Stimulated activated CD8-positive, alpha-beta memory T cell treated with anti-CD3 and anti-CD28 coated beads, Interleukin-15, amount 100 ng/mL, for 1 hour (primary cell): ENCODE measurements at places on chromosomes 16 and 17.

DNA sequence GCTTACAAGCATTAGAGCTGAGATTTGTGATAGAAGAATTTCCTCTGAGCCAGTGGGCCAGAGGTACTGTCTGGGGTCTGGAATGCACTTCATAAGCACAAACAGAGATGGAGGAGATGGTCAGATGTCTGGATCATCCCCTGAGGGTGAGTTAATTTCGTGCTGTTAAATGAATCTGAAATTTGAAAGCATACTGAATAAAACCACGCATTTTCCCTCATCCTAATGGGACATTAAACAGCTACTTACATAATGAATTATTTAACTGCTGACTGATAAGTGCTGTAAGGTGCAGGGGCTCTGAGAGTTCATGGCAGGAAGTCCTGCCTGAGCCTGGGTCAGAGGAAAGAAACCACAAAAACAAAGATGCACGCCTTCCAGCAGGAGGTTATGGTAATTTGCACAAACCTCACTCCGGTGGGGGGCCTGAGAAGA lies 136.3 kb upstream of the XYLT1 start:
- no peak for DNase-seq

GRCh38 chr16:80082906-80083305 lies 457.9 kb upstream of the DYNLRB2 start:
- DNase-seq, result no peak

DNA sequence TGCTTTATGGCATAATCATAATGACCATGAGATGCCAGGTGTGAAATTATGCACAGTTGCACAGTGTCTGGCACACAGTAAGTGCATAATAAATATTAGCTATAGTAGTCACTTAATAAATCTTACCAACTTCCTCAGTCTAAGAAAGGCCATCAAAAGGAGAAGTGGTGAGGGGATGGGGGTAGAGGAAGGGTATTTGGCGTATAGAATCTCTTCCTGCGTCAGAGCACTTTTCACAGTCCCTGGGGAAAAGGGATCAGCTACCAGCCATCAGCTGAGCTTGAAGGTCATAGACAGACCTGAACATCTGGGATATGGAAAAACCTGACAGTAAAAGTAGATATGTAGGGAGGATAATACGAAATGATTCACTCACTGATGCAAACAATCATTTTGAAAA lies 5.8 kb downstream of the CRHR1 start:
- DNase-seq, result no peak

GRCh38 chr16:12515746-12516145 lies 287.9 kb downstream of the CPPED1 start:
- DNase-seq, result no peak

DNA sequence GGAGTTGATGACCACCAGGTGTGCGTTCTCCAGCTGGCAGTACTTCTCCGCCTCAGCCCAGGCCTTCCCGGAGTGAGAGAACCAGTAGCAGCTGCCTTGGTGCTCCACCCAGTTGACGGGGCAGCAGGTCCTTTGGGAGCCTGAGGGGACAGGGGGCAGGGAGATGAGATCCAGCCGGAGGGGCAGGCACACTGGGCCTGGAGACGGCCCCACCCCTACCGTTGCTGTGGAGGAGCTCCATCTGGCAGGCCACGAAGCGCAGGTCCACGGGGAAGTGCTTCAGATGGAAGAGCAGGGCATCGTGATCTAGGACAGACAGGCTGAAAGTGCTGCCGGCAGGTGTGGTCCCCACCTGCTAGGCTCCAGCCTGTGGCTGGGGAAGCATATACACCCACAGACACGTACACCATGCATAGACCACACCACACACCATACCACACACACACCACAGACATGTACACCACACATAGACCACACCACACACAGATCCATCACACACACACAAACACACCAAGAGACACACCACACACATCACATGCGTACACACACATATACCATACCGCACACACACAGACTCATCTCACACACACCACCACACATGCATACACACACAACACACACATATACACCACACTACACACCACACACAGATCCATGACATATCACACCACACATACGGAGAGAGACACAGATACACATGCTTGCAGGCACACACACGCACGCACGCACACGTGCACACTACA lies 7.4 kb downstream of the ASGR2 start:
- no peak for DNase-seq
